ENCODE measurements at places on chromosomes 4 and X.

DNA sequence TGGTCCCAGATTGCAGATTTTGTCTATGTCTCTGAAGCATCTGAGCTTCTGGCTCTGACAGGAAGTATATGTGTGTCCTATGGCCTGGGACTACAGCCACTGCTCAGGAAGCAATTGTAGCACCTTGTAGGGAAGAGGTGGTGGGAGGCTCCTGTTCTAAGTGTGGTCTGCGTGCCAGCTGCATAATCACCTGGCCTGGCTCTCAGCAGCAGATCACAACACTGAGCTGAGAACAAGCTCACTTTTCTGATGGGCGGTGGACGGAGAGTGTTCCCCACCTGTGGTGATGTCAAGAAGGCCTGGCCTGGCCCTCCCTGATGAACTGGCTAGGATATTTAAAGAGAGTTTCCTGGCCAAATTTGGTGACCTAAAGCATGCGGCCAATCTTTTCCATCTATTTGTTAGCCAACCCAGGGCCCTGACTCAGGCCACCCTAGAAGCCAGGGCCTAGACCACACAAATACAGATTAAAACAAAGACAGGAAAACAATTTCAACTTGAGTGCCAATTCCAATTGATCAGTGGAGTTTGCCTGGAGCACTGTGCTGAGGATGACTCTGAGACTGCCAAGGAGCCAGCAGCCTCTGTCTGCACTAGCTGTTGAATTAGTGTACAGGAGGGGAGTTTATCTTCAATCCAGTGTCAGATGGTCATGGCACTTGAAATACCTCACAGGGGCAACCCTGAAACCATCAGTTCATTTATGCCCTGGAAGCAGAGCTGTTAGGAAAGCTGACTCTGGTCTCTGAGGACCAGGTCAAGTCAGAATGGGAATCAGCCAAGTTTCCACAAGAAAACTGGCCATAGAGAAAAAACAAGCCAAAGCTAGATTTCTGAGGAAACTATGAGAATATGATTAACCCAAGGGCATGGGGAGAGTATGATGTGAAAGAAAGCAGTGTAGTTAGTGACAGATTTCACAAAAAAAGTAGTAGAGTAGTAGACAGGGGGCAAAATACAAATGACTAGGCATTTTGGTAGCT is 47.4 kb downstream of the PRDM5 start:
- DNase-seq, result no peak

GRCh38 chr4:159341522-159341921 is 238.6 kb downstream of the RAPGEF2 start:
- DNase-seq, result no peak

DNA sequence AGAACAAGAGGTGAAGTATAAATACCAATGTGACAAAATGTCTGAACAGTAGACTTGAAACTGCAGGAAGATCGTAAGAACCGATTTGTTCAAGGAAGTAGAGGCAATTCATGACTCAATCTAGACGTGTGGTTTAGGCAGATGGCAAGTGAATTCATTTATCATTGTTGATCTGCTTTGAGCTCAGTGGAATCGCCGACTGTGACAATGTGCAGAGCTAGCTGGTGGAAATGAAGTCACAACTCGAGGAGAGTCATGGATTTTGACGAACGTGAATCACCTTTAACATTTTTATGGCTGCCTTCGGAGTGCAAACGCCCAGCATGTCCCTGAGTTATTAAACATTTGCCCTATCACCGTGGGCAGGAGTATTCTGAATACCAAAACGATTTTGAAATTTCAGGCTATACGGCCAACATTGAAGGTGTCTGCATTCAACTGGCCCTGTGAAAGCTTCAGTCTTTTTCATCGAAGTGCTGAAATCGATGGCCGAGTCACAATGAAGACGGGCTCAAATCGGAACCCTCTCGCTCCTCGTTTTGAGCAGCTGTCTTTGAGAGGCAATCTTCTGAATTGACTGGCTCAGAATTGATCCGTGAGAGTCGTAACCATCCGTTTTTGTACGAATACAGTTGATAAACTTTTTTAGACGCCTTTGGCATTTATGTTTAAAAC is 689 bp upstream of the OGT start:
- peak; percentile 79 for DNase-seq

DNA sequence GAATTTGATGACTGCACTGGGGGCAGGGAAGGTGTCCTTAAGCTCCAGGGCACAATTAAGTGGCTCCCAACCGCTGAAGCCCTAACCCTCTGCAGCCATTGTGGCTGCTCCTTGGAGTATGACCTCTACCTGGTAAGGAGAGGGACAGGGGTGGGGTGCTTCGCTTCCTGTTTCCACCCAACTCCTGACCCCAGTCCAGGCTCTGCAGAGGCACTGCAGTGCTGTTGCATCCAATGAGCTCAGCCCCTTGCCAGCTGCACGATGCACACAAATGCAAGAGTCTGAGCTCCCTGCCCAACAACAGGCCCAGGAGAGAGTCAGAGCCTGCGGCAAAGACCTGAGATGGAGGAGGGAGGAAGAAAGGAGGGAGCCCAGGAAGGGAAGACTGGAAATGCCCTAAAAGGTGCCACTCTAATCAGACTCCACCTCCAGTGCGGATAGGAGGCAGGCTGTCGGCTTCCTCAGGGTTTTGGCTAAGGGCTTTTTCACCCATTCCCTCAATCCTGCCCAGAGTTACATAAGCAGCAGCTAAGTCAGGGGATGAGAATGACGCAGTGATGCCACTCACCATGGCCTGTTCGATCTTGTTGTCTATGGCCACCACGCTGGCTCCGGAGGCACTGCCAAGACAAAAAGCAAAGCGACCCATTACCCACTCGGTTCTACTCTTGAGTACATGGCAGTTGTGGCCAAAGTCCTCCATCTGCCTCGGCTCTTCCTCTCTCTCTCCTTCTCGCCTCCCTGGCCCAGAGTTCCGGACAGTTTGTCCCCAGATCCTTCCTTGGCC is 60.1 kb downstream of the TSC22D3 start:
- no peak for DNase-seq

DNA sequence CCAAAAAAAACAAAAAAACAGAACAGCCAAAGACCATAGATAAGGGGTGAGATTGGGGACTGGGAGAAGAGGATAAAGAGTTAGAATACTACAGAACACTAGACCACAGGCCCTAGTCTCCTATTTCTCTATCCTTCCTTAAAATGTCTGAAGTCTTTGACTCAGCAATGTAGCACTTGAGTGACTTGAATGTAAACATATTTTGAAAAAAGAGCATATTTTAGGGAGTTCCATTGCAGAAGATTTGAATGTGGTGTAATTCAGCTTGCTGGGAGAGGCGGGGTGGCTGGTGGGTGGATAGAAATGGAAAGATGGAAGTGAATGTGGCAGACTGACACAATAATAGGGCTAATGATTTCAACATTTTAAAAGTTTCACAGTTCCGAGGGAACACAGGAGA is 144.9 kb downstream of the CHIC2 start:
- no peak for DNase-seq

- DNase-seq, result no peak
Measured at GRCh38 chrX:71634366-71634765, 16.1 kb upstream of the CXCR3 start.

DNA sequence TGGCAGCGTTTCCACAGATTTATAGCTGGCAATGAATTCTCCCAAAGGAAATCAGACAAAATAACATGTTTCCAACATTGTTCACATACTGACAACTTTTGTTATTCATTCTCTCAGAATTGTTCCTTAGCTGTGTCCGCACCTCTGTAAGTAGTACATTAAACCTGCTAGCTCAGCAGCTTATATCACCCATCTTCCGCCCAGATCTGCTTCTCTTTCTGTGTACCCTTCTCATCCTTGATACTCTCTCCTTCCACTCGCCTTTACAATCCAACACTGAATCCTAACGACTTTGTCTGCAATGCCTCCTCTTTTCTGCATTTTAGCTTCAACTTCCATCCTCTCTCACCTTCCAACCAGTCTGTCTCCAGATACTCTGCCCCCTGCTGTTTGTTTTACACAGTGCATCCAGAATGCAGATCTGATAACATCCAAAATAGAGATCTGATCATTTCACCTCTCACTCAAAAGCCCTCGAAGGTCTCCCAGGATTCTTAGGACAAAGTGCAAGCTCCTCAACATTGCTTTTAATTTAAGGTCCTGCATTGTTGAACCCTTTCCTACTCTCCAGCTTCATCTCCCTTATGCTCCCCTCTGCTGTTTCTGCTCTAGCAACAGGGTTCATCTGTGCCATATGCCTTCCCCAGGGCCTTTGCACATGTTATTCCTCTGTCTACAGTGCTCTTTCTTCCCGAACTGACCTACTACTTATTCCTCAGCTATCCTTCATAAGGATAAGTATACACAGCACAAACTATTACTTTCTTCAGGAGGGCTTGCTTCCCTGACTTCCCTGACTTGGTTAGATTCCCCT is 67.3 kb upstream of the VBP1 start:
- peak; percentile 36 for DNase-seq

- no peak for DNase-seq
Measured at GRCh38 chr4:58564695-58565475, 1454.7 kb upstream of the IGFBP7 start.

DNA sequence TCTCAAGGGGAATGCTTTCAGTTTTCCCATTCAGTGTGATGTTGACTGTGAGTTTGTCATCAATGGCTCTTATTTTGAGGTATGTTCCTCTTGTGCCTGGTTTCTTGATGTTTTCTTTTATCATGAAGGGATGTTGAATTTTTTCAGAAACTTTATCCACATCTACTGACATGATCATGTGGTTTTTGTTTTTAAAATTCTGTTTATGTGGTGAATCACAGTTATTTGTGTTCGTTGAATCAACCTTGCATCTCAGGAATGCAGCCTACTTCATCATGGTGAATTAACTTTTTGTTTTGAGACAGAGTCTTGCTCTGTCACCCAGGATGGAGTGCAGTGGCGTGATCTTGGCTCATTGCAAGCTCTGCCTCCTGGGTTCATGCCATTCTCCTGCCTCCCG is 263.1 kb upstream of the KLF3 start:
- DNase-seq, result no peak

- DNase-seq, result no peak
Measured at GRCh38 chr4:55098456-55099204, 26.8 kb downstream of the KDR start.

DNA sequence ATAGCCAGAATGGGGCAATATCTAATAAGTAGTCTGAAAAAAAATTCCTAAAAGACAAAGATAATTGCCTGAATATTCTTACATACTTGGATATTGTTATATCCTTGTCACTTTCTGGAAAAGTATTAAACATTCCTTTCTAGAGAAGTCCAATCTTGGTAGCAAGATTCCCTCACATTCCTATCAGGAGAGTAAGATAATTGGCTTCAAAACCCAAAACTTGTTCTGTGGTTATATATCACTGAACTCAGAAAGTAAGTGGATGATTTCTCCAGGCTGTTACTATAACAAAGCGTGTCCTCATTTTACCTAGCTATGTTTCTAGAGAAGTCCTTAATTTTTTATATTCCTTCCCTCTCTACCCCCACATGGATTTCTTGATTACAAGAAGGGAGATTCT is 46.0 kb upstream of the TEX13A start:
- no peak for DNase-seq

GRCh38 chr4:38752372-38752940 is 30.3 kb downstream of the TLR10 start:
- no peak for DNase-seq

DNA sequence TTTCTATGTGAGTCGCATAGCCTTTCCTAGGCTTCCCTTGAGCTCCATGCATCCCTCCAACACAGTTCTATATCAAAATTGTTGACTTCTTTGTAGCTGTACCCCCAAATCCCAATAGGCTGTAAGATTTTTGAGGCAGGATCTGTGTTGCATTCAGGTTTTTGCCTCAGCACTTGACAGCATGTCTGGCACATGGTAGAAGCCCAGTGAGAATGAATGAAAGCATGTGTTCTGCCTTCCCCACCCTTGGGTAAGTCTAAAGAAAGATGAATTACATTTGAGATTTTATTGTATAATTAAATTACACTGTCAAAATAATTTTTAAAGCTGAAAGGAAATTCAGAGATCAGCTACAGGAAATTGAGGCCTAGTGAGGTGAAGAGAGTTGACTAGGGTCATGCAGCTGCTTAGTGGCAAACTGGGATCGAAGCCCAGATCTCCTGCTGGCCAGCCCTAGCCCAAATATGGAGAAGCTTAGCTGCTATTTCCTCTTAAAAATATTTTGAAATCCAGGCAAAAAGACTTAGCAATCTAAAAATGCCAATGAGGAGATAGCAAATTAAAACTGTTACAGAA is 122.5 kb downstream of the SPATA18 start:
- DNase-seq, result no peak

DNA sequence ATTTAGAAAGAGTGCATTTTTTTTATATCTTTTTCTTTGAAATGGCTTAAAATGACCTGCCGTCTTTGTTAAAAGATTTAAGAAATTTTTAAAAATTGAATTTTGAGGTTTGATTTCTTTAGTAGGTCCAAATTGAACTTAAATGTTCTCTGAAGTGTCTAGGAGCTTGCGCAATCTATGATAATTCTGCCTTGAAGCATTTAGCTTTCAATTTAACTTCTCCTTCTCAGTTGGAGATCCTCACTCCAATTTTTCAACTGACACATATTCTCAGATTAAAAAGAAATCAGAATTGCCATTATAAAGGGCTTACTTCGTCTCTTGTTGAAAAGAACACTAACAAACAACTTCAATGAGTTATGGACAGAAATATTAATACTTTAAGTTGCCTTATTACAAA is 273.5 kb downstream of the TMA16 start:
- no peak for DNase-seq

DNA sequence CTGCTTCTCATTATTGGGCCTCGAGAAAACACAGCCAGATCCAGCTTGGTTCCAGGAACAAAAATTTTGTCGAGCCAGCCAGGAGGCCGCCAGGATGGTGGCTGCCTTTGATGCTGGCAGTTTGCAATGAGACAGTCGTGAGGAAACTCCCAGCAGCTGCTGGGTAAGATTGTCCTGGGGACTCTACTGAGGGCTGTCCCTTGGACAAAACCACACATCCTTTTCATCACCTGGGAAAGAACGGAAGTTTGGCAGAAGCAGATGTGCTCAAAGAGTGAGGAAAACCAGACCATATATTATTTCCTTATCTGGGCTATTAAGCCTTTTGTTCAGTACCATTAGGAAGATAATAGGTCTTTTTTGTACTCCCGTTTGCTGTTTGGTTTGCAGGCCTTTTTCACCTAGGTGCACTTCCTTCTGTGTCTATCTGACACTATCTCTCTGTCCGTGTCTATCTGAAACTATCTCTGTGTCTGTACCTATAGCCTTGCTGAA is 13.4 kb upstream of the PAPSS1 start:
- no peak for DNase-seq

- DNase-seq, result no peak
Measured at GRCh38 chr4:67892905-67893304, 9.1 kb upstream of the TMPRSS11D start.

DNA sequence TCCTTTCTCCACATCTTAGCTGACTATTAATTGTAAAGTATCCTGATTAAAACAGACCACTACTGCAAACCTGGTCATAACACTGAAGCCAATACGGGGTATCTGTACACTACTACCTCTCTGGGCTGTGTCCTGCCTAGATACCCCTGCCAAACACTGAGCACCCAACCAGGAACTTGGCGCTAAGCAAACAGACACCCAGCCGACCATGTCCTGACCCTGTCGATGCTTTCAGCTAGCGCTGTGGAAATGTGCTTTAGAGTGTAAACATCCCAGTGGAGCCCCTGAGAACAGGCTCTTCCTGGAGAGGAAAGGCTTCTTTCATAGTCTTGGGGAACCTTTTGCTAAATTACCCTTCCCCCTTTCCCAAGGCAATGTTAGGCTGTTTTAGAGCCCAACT is 52.9 kb downstream of the CCNG2 start:
- no peak for DNase-seq

- DNase-seq, result no peak
Measured at GRCh38 chrX:100721328-100721727, 10.6 kb downstream of the SYTL4 start.

Measured in activated CD4-positive, alpha-beta memory T cell treated with anti-CD3 and anti-CD28 coated beads for 36 hours (primary cell).